ENCODE measurements at places on chromosomes 3 and 15.

DNA sequence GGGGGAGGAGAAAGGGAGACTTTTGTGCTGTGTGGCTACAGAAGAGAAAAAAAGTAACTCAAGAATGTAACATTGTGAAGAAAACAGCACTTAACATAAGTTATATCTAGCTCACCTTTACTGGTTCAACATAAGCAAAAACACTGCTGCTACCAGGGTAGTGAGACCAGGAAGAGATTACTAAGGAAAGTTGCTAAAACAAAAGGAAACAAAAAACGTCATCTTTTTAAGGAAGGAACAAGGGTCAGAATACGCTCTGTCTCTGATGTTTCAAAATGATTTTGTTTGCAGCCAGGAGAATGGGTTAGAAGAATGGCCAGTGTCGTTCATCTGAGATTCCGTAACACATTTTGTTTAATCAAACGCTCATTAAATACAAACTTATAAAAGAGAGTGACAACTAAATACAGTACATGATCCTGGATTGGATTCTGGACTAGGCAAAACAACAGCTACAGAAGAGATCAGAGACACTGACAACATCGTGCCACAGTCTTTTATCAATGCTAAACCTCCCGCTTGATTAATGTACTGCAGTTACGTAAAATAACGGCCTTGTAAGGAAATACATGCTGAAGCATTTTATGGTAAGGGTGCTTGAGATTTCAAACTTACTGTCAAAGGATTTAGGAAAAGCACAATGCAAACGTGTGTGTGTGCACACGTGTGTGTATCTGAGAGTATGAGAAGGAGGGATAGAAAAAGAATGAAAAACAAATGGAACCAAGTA, 67.7 kb downstream of the FOXP1 start:
- no peak for DNase-seq

- DNase-seq, result no peak
Measured at GRCh38 chr3:183123891-183124290, 24.6 kb upstream of the MCCC1 start.

DNA sequence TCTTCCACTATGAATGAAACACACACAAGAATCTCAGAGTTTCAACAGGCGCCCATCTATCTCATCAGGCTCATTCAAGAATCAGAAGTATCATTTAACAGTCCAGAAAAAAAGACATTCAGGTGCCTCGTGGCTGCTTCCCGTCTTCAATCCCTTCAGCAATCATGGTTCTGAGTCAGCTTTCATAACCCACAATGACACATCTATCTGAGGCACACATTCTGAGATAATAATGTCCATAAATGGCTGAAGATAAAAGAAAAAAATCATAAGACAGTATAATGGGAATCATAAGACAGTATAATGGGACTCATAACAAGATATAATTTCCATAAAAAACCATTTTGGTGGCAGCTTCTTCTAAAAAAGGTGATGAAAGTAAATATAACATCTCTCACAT, 52.4 kb downstream of the TNIK start:
- DNase-seq, result peak; percentile 87

DNA sequence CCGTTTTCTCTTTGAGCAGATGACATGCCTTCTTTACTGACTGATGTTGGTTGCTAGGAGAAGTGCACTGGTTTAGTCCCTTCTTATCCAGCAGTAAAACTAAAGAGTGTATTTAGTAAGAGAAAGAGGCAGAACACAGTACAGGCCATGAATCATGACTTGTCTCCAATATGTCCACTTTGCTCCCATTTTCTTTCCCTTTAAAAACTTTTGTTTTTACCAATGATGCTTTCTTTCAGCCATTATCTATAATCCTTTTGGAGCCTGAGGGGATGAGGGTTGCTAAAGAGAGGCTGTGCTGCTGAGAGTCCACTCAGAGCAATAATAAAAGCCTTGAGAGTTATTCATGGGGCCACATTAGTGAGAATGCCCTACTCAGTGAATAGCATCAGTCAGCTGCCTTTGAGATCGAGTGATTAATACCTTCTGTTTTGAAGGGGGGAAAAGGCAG, 12.2 kb downstream of the ROBO2 start:
- DNase-seq, result no peak

GRCh38 chr15:70596354-70597055, 166.9 kb downstream of the UACA start:
- DNase-seq, result peak; percentile 89

GRCh38 chr3:39282057-39282456, 2.2 kb upstream of the CX3CR1 start:
- no peak for DNase-seq

DNA sequence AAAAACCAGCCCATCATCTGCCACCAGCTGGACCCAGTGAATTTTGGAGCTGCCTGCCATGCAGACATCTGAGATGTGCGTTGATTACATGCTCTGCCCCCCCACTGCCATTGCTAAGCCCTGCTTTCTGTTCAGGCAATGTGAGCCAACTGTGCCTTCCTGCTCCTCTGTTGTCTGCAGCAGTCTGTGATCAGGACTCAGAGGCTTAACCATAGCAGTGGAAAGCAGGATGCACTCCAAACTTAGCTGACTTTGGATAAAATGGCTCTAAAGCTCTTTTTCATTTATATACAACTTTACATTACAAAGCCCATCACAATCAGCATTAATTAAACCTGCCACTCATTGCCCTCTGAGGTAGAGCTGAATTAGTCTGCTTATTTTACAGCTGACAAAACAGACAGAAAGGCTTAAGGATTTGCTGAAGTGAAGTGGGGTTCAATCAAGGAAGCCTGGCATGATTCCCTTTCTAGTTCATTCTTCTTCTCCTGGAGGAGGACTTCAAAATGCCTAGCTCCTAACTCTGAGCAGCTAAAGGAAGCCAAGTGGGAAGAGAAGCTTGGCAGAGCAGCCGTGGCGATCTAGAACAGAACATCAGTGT, 15.7 kb upstream of the RPS27L start:
- no peak for DNase-seq

- DNase-seq, result peak; percentile 18
Measured at GRCh38 chr15:76968306-76968705, 26.6 kb upstream of the PSTPIP1 start.

DNA sequence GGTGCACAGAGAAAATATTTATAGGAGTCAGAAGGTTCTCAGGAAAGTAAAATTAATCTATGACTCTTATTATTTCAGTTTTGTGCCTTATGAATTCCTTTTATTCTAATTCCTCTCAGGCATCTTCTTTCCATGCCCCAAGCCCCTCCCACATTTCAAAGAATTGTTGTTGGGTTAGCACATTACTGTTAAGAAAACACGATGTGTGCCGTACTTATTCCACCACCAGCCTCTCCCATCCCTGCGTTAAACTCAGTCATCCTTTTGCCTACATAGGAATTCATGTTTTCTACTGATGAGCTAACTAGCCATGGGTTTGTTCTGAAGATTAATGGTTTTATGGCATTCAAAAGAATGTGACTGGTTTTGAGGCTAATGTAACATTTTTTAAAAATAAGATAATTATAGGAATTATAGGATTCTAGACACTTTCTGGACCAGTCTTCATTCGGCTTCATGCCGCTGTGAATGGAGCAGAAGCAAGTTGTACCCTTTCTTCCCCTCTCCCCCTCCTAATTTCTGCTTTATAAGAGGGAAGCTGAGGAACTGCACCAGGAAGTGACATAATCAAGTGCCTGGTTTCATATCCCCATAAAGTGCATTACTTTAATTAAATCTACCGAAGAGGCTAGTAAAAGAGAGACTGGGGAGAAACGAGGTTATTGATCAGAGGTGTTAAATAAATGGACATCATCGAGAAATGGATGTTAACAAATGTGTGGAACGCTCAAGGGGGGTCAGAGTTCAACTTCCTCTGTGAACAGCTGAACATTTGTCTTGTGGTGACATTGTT, 12.3 kb upstream of the MB21D2 start:
- DNase-seq, result peak; percentile 68
